ENCODE measurements at places on chromosomes 3 and 15.

- no peak for DNase-seq
These were observed 641 bp downstream of the ACVR2B start for GRCh38 chr3:38454178-38454883.

- DNase-seq: no peak
These were observed 28.5 kb upstream of the CLASP2 start for GRCh38 chr3:33746416-33747116.

- no peak for DNase-seq
These were observed 129.4 kb downstream of the TMCC1 start for GRCh38 chr3:129764090-129764489.

- DNase-seq: no peak
These were observed 239.5 kb downstream of the GAP43 start for GRCh38 chr3:115862849-115863248.

GRCh38 chr3:23051240-23052140, 151.6 kb upstream of the UBE2E2 start:
- DNase-seq: no peak

All from CD4-positive, alpha-beta T cell (primary cell).